NCI-H774 (cell line): ENCODE measurements at places on chromosomes 11 and 22.

DNA sequence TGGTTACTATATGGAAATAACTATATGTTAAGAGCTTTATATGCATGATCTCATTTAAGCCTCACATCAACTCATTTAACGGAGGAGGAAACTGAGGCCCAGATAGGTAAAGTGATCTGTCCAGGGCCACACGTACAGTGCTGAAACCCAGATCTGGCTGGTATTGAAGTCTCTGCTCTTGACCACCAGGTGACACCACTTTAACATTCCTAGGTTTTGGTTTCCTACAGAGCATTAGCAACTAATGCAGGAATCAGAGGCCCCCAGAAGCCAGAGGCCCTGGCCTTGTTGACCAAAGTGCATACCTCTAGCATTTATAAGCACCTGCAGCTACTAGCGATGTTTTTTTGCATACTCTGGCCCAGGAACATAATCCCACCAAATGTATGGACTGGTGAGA lies 12.9 kb upstream of the LIMK2 start:
- DNase-seq, result no peak

DNA sequence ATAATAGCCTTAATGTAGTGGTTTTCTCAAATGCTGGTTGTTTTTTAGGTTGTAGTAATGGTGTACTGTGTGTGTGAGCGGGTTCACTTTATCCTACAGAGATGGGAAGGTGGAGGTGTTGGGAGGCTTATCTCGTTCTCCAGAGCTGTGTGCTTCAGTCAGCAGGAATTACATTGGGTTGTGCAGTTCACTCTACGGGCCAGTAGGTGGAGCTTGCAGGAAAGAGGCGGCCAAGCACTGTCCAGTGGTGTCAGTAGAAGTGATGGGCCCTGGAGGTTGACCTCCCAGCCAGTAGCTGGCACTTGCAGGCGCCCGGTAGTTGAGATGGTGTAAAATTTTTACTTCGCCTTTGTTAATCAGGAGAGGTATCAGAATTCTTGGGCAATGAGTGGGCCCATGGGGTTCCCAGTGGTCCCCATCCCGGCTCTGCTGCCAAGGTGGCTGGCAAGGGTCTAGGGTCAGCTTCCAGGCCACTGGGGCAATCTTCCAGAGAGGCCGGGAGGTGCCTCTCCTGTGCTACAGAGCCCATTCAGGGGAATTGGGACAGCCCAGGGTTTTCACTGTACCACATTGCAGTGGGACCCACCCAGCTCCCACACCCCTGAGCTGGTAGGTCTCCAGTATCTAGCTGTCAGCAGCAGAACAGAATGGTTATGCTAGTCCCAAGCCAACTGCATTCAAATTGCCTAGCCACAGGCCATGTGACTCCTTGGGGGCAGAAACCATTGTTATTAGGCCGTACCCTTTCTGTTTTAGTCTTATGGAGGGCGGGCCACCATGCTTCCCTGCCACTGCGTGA lies 43.9 kb downstream of the BIRC2 start:
- DNase-seq, result peak; percentile 56

- DNase-seq, result peak; percentile 70
Measured at GRCh38 chr11:12827929-12828812, 153.9 kb downstream of the TEAD1 start.

GRCh38 chr22:17999851-18000250 lies 24.5 kb downstream of the MICAL3 start:
- DNase-seq, result no peak

GRCh38 chr22:45549762-45550378 lies 47.2 kb downstream of the FBLN1 start:
- DNase-seq, result no peak

DNA sequence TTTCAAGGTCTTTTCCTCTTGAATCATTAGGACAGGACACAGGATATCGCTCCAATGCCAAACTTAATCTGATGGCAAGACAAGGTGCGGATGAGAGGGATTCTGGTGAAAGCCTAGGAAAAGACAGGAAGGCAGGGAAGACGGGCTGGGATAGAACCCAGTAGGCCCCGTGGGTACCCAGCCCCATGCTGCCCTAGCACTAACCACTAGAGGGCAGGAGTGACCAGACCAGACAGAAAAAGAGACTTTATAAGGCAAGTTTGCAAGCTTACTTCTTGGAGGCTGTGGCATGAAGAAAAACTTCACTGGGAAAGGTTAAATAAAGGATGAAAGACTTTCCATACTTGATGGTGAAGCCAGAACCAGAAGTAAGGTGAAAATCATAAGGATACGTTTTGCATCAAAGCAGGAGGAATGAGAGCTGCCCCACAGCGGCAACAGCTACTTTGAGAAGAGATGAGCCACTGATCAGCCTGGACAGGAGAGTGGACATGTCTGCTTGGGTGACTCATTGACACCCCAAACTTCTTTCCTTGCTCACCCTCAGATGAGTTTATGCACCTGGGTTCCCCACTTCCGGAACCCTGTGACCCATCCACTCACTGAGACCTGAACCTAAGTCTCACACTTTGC lies 39.8 kb downstream of the SYN3 start:
- DNase-seq, result peak; percentile 4

- no peak for DNase-seq
Measured at GRCh38 chr11:2092464-2092910, 46.7 kb downstream of the IGF2 start.

GRCh38 chr11:94662846-94663390 lies 95.8 kb downstream of the PIWIL4 start:
- no peak for DNase-seq

DNA sequence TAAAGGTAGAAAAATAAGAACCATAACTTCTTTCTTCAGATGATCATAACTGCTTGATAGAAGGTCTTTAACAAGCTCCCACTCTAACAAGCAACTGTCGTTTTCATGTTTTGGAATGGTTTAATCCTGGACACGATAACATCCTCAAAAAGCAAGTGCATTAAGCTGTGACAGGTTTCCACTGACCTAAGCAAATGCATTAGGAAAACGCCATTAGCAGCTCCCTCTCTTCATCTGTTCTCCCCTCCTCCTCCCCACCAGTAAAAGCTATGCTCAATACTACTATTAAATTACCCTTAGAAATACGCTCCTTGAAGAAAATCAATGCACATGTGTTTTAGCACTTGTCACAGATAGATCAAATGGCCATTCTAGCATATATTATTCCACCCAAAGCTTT lies 729.4 kb downstream of the OPCML start:
- no peak for DNase-seq

- peak; percentile 87 for DNase-seq
Measured at GRCh38 chr11:78714539-78714938, 139.9 kb upstream of the NARS2 start.

GRCh38 chr11:78268591-78269410 lies 80.1 kb downstream of the USP35 start:
- no peak for DNase-seq

DNA sequence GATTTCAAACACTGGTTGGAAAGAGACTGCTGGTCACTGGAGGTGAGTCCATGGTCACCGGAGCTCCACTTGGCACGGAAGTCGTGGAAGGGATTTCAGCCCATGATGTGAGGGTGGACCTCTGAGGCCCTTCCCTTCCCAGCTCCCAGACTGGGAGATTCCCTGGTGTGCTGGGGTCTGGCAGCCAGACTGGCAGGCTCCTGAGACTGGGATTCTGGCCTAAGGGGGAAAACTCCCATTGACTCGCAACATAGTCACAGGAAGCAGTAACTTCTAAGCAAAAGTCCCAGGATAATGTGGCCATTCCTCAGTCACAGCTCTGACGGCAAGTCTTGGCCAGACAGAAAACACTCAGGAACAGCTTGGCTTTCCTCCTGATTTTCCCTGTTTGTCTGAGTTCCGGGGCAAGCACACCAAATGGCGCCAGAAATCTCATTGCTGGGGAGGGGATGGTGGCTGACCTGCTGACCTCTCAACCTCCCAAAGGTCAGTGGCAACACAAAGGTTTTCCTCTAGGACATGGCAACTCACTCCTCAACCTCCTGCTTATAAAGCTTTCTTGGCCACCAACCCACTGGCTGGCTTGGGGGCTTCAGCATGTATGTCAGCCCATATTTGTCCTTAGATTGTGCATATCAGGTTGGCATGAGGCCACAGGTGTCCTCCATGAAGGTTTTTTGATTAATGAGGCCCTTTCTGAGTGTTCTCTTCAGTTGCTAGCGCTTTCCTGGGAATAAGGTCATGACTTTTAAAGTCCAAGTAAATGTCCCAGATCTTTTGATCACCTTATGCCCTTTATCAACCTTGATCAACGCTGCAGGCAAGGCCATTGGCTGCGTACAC lies 99.5 kb downstream of the CCDC81 start:
- no peak for DNase-seq

DNA sequence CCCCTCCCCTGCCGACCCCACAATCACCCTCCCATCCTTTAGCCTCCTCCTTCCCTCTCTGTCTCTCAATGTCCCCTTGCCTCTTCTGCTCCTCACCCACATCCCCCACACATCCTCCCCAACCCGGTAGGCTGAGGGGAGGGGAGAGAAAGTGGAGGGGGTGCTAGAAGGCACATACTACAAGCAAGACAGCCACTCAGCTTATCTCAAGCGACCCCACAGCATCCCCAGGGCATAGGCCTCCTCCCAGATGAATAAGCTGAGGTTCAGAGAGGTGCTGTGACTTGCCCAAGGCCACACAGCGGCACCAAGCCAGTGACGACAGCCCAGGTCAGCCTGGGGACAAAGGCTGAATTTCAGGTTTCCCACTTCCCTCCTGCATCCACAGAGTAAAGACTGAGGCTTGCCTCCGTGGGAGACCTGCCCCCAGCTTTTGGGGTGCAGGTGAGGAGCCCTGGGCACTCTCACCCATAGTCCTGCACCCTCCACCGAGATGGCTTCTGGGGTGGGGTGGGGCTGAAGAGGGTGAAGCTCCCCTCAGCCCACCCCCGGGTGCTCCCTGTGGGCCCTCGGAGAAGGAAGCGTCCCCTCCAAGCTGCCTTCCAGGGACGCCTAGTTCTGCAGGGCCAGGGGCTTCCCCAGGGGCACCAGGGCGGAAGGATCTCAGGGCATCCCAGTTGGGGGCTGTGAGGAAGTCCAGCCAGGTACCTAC lies 511 bp downstream of the RAC2 start:
- DNase-seq, result no peak

GRCh38 chr22:35733791-35734516 lies 16.3 kb downstream of the APOL5 start:
- DNase-seq, result no peak

- peak; percentile 81 for DNase-seq
Measured at GRCh38 chr11:15035283-15035682, 38.1 kb upstream of the CALCB start.

DNA sequence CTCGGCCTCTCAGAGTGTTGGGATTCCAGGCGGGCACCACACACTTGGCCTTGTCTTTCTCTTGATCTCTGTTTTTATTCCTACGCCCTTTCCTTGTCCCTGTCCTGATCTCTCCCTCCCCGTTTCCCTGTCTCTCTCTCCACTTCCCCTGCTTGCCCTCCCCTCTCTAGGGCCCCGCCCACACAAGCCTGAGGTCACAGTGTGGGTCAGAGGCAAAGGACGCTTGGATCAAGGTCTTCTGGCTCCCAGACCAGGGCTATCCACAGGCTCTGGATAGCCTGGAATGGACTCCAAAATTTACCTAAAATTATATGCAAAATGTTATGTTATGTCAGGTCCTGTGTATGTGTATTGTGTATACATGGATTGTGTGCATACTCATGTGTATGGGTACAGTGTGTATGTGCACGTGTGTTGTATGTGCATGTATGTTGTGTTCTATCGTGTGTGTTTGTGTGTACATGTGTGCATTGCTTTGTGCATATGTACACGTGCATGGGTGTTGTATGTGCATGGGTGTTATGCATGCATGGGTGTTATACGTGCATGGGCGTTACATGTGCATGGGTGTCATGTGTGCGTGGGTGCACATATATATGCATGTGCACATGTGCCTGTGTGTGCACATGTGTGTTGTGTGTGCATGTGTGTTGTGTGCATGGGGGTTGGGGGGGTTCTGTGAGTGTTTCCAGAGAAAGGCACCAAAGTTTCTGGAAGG lies 38.3 kb downstream of the TP53I11 start:
- no peak for DNase-seq

- peak; percentile 9 for DNase-seq
Measured at GRCh38 chr11:67548555-67549110, 25.4 kb upstream of the CABP2 start.

- no peak for DNase-seq
Measured at GRCh38 chr11:129209891-129210830, 18.0 kb upstream of the ARHGAP32 start.

- DNase-seq, result no peak
Measured at GRCh38 chr11:33924341-33924740, 32.5 kb upstream of the LMO2 start.

- DNase-seq, result no peak
Measured at GRCh38 chr11:69301455-69302401, 7.8 kb downstream of the MYEOV start.

GRCh38 chr11:2550606-2550970 lies 105.8 kb downstream of the KCNQ1 start:
- no peak for DNase-seq

DNA sequence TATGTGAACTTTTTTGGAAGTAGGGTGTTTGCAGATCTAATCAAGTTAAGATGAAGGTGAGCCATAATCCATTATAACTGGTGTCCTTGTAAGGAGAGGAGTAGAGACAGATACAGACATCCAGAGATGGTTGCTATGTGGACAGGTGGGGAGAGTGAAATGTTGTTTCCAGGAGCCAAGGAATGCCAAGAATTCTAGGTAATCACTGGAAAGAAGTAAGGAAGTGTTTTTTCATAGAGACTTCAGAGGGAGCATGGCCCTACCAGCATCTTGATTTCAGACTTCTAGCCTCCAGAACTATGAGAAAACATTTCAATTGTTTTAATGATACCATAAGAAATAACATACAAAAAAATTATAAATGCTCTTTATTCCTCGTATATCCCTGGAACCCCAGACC lies 320.5 kb upstream of the ANO3 start:
- no peak for DNase-seq

- no peak for DNase-seq
Measured at GRCh38 chr11:128926437-128927107, 16.1 kb downstream of the TP53AIP1 start.

DNA sequence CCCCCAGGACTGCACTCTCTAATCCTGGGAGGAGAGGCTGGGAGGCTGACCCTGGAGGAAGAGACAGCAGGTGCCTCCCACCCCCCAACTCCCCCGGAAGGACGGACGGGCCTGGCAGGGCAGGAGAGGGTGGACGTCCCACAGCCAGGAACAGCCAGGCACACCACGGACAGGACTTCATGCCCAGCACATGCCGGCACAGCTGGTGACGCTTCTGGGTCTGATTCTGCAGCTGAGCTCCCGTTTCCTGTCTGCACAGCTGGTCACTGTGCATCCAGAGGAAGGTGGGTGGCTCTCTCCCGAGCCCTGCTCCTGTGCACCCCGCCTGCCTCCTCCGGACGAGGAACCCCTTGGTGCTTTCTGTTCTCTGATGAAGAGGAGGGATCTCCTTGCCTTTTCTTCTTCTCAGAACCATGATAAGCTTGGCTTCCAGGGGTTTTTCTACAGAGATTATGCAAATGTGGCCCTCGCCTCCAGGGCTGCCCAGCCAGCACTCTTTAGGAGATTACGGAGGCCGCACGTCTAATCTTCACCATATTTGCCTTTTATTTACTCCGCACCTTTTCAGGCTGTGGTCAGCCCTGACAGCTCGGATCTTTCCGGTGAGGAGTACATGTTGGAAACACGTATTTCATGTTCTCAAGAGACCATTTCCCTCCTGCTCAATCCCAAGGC lies 1295.8 kb downstream of the BRD1 start:
- DNase-seq, result no peak
